ENCODE measurements at places on chromosomes 7 and 10. TPM values are rescaled to one million over a fixed set of nuclear protein-coding genes. Genes with fewer than 3 reads are reported as not detected.

CPED1 gene
- not detected for total RNA-seq

OPN1SW gene
- total RNA-seq = not detected

RASA4B gene
- total RNA-seq = 18.1 TPM

ACSM6 gene
- total RNA-seq = not detected

ENTPD1 gene
- total RNA-seq = 3.7 TPM

ZP3 gene
- 0.48 TPM for total RNA-seq

NFE2L3 gene
- total RNA-seq = 12.6 TPM

FAM237B gene
- total RNA-seq = not detected

C10orf90 gene
- not detected for total RNA-seq
